ENCODE measurements at places on chromosomes 2 and 18.

- DNase-seq: no peak
These were observed 222.4 kb upstream of the RBBP8 start for GRCh38 chr18:22710673-22711191.

- no peak for DNase-seq
These were observed 304.5 kb downstream of the SLC8A1 start for GRCh38 chr2:40147360-40147759.

- no peak for DNase-seq
These were observed 232.9 kb upstream of the STK17B start for GRCh38 chr2:196404276-196404675.

- DNase-seq: peak; percentile 38
These were observed 64.4 kb downstream of the GREB1 start for GRCh38 chr2:11598228-11598731.

GRCh38 chr18:77807650-77808049 lies 558.0 kb downstream of the GALR1 start:
- no peak for DNase-seq

GRCh38 chr2:109201465-109202327 lies 72.7 kb downstream of the SH3RF3 start:
- DNase-seq: no peak

DNA sequence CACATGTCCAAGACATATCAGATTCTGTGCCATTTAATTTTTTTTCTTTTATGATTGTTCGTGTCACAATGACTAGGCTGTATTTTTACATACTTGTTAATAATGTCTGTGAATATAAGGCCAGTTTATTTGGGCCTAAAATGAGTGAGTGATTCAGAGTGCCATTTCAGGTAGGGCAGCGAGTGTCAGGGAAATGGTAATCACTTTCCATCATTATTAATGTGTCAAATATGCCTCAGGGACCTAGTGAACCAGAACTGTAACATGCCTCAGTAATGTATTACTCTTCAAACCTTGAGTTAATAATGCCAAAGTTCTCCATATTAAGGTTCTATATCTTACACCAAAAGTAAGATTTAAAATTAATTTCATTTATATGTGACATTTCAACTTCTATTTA lies 8.6 kb downstream of the FAM171B start:
- DNase-seq: no peak

DNA sequence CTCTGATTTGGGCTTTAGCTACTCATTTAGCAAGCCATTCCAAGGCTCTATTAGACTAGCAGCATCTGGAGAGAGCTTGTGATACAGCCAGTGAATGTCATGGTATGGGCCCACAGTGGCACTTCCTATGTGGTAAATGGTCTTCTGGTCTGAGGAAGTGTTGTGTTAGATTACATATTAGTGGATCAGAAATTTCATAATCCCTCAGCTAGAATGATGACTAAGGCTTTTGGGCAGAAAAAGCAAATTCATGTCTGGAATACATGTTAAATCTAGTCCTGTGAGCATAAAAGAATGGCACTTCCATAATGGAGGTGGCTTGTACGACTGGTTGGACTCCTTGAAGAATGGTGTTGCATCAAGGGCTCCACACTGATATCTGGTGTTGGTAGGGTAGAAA lies 436.8 kb upstream of the CWC22 start:
- DNase-seq: no peak

DNA sequence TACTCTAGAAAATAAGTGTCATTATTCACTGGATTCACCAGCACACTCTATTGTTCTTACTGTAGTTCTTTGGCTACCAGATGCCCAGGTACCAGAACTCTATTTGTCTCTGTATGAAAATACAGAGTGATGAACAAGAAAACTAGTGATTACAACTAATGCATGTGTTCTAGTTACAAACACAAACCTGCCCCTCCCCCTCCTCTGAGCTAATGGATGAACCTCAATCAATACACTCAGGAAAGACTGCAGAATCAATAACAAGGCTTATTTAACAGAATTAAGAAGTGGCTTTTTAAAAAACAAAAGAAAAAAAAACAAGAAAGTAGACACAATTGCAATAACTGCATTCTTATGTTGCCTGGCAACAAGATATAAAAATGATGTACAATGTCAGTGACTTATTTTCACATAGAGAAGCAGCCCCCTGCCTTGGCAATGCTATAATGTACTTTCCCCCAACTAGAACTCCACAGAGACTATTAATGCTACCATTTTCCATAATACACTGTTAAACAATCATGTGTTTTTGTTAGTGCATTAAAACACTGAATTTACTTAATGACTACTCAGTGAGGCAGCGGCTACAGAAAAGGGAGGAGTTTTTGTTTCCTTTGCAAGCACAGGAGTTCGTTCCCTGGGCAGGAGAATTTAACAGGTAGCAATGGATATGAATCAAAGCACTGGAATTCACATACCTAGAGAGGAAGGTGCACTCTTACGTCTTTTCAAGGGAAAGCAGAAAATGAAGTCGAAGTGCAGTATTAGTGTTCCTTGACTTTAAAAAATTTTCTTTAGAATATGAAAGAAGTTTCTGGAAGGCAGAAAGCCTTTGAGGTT lies 318.8 kb upstream of the REV1 start:
- no peak for DNase-seq

DNA sequence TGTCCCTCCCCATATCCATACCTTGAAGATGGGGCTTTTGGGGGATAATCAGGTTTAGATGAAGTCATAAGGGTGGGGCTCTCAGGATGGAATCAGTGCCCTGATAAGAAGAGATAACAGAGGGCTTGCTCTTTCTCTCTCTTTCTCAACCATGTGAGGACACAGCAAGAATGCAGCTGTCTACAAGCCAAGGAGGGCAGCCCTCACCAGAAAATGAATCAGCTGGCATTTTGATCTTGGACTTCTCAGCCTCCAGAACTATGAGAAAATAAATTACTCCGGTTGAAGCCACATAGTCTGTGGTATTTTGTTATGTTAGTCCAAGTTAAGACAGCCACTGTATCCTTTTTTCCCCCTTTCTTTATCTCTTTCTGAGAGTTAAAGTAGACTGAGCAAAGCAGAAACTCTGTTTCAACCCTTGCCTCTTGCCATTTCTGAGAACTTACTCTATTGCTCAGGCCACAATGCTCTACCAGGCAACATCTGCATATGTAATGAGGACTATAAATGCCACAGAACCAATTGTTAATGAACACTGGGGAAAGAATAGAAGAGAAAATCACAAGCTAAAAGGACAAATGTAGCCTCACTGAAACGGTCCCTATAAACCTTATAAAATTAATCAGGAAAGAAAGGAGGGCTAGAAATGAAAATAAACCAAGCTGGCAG lies 56.9 kb downstream of the SRBD1 start:
- DNase-seq: no peak

DNA sequence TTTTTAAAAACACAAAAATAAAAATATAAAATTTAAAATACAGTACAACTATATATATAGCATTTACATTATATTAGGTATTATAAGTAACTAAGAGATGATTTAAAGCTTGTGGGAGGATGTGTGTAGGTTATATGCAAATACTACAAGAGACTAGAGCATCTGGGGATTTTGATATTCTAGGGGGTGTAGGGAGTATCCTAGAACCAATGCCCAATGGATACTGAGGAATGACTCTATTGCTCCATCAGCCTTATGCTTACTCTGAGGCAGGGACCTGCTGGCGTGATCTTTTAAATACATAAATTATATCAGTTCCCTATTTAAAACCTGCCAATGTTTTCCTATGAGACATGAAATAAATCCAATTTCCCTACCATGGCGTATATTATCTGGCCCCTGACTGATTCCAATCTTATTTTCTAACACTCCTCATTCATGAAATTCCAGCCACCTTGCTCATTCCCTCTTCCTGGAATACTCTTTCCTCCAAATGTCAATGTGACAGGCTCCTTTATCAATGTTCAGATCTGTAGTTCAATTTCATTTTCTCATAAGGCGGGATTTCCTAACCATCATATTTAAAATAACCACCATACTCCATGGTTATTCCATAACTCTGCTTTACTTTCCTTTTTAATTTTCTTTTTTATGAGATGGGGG lies 22.2 kb downstream of the SP3 start:
- DNase-seq: no peak

DNA sequence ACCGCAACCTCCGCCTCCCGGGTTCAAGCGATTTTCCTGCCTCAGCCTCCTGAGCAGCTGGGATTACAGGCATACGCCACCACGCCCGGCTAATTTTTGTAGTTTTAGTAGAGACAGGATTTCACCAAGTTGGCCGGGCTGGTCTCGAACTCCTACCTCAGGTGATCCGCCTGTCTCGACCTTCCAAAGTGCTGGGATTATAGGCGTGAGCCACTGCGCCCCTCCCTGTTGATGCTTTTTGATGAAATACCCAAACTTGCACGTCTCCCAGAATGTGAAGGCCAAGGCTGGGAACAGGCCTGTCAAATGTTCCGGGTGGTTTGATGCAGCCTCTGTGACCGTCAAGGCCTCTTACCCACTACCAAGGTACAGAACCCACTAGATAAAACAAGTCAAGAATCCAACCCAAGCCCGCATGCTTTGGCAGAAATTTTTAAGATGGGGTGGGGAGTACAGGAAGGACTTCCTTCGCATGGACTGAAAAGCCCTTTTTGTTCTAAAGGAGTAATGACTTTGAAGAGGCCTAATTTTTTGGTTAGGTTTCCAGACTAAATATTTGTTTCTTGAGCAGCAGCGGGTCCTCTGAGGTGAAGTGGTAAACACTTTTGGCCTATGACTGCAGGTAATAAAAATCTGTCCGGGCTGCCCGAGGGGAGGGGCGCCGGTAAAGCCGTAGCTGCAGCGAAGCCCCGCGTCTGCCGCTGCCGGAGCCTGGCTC lies 3.7 kb upstream of the EVX2 start:
- DNase-seq: no peak

GRCh38 chr2:218569661-218570500 lies 1.2 kb downstream of the CNOT9 start:
- DNase-seq: no peak

DNA sequence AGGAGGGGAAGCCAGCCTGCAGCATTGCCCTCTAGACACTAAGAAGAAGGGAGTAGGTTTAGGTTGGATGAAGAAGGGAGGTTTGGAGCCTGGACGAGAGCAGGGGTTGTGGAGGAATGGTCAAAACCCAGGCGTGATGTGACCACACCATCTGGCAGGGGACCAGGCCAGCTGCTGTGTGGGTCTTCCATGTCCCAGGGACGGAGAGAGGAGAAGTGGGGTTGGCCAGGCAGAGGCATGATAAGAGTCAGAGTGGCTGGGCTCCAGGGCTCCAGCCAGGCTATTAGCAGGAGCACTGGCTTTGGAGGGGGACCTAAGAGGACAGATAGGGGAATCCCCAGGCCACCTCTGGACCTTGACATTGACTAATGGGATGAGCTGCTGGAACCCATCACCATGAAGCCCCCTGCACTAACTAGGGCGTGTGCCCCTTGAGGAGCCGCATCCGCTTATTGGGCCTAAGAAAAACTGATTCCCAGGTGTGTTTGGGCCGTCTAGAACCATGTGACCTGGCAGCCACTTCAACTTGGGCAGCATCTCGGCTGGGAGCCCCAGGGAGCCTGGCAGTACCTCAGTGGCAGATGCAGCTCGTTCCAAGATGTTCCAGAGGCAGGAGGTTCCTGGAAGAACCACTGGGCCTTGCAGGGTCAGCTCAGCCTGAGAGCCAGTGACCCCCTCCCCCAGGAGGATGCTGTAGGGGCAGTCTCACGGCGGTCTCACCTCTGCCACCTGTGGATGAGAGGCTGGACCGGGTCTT lies 235.1 kb downstream of the AGAP1 start:
- no peak for DNase-seq

DNA sequence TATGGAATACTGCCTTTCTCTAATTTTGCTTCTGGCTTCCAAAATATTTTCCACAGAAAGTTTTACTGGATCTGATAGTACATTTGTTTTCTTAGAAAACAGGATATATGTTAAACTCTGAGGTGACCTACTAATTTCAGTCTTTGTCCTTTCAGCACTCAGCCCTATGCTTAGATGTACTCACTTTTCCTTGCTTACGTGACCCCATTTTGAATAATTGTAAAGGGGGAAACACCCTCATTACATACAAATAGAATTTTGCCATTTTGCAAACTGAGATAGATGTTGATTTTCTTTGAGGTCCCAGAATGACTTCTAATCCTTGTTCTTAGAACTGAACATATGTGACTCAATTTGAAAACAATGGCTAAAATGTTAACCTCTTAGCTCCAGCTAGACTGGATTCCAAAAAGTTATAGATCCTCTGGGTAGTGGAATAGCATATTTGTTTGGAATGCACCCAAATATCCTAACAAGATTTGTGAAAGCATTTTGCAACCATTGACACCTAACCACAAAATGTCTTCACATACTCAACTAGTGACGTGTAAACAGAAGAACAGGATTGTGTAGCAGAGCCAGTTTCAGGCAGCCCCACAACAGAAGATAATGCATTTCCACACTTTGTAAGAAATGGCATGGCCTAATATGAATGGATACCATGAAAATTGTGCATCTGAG lies 44.8 kb upstream of the EHBP1 start:
- no peak for DNase-seq

DNA sequence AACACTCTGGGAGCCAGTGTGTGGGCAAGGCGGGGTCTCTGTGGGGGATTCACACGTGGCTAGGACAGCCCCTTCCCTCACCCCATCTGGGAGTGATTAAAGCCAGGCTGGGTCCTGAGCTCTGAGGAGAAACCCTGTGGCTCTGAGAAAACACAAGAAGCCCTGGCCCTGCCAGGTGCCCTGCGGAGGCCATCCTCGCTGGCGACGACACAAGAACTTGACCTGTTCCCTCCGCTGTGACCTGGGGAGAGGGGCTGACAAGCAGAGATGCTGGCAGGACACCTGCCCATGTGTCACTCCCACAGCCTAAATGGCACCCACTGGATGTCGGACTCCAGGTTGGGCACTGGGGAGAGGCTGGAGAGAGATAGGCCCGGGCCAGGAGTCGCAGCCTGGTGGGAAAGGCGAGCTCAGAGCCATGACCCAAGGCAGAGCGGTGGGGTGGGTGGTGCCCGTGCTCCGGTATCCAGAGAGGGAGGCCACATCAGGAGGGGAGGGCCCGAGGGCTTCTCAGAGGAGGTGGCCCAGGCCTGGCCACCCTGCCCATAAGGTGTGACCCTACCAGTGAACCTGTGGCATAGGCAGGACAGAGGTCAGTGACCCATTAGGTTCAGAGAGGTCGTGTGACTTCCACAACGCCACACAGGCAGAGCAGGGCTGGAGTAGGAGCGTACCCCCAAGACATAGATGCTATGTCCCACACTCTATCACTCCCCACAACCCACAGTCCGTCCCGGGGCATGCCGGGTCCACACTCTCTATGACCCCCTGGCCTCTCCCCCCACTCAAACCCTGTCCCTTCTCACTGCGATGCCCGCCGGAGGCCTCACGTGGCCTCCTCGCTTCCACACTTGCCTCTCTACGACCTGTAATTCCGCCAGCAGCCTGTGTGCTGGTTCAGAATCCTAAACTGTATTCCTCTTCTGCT lies 59.4 kb upstream of the HPCAL1 start:
- no peak for DNase-seq

DNA sequence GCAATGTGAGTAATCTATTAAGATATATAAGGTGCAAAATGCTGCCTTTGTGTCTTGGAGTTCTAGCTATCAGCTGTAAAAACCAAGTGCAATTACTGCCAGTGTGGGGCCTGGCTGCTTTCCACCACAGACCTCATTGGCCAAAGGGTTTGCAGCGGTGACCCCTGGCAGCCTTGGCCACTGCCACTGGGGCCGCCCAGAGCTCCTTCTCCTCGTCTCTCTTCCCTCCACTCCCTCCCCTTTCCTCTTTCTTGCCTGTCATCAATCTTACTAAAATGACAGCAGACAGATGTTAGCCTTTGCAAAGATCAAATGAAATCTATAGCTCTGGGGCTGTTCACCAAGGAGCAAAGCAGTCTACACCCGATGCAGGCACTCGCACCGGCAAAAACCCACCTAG lies 986.3 kb downstream of the BCL11A start:
- DNase-seq: no peak

All from putamen (tissue), 1 donor.